ENCODE measurements at places on chromosomes 6 and 20.

GRCh38 chr6:29602564-29603361 is 17.8 kb downstream of the OR2H2 start:
- no peak for DNase-seq

GRCh38 chr20:17838921-17839320 is 129.7 kb downstream of the SNX5 start:
- no peak for DNase-seq

DNA sequence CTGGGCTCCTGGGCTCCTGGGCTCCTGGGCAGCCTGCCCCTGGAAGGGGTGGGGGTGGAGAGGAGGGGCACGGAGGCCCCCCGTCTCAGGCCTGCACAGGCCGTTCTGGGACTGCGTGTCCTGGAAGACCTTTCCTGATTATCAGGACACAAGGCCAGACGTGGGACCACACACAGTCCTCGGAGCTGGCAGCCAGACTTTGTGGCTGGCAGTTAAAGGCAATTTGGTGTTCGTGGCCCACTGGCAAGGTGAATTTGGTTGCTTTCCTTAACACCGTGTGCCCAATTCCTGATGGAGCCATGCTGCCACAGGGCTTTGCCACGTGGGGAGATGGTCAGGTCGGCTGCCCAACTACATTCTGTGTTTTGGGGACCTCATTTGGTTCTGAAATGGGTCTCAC is 113.5 kb downstream of the SMOC2 start:
- DNase-seq: no peak

GRCh38 chr6:39841291-39841690 is 49.1 kb downstream of the DAAM2 start:
- DNase-seq: no peak

GRCh38 chr20:53718142-53719021 is 124.7 kb upstream of the ZNF217 start:
- DNase-seq: no peak

DNA sequence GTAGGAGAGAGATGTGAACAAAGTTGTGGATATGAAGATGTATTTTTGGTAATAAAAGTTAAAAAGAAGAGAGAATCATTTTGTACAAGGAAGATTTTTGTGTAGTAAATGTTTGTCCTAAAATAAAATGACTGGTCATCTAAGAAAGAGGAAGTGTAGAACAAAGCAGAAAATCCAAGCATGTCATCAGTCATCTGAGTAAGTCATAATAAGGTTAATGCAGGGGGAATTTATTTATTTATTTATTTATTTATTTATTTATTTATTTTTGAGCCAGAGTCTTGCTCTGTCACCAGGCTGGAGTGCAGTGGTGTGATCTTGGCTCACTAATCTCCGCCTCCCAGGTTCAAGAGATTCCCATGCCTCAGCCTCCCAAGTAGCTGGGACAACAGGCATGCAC is 15.7 kb upstream of the CGA start:
- DNase-seq: no peak

DNA sequence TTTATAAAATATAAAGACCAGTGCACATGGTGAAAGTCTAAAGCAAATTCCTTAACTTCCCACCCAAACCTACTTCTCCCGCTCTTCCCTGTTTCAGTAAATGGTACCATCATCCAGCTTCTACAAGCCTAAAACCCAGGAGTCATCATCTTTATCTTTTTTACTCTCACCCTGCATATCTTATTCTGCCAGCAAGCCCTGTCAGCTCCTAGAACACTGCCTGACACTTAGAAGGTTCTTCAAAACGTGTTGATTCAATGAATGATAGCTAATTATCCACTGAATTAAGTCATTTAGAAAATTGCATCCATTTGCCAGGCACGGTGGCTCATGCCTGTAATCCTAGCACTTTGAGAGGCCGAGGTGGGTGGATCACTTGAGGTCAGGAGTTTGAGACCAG is 185.7 kb downstream of the TFAP2B start:
- DNase-seq: no peak

DNA sequence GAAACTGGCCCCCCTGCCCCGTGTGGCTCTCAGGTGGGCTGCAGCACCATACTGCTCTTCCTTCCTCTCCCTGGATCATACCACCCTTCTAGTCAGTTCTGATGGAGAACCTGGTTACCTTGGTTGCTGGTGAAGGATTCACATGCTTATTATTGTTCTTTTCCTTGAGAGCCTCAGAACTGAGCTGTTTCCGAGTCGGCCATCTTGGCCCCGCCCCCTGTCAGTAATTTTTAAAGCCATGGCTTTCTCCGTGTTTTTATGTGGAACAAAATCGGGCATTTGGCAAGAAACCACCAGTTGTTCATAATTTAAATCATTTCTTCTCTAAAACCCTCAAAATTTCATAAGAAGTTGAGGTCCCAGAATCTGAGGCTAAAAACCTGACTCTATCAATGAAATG is 493.8 kb downstream of the NKAIN2 start:
- DNase-seq: no peak

DNA sequence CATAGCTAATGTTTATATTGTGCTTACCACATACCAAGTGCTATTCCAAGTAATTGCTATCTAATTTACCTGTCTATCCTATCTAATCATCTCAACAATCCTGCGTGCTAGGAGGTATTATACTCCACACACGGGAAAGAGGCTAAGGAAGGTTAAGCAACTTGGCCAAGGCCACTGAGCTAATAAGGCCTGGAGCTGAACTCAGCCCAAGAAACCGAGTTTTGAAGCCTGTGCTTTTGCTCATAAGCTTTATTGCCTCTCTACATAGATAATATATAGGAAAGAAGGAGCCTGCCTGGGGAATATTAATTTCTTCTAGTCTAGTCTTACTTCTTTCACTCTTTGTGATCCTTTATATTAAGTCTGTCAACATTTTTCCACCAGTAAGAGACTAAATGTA is 67.8 kb upstream of the ADGRF4 start:
- DNase-seq: no peak

GRCh38 chr20:34401741-34402455 is 38.8 kb downstream of the ITCH start:
- DNase-seq: no peak

DNA sequence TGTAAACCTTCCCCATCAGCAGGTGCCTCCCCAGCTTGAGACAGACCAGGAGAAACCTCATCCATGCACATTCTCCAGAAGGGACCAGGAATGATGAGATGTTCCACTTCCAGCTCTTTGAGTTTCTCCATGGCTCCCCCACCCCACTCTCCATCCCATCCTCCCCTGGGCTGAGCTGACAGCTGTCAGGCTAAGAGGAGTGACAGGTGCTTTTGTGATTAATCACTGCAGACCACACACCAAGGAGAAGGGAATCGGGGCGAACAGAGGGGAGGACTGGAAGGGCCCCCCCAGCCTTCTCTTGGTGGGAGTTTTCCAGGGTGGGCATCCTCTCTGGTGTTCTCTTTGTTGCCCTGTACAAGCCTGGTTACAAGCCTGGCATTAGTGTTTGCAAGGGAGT is 56.1 kb upstream of the ZFAND3 start:
- DNase-seq: no peak

GRCh38 chr20:1123666-1124065 is 5.3 kb downstream of the PSMF1 start:
- no peak for DNase-seq

DNA sequence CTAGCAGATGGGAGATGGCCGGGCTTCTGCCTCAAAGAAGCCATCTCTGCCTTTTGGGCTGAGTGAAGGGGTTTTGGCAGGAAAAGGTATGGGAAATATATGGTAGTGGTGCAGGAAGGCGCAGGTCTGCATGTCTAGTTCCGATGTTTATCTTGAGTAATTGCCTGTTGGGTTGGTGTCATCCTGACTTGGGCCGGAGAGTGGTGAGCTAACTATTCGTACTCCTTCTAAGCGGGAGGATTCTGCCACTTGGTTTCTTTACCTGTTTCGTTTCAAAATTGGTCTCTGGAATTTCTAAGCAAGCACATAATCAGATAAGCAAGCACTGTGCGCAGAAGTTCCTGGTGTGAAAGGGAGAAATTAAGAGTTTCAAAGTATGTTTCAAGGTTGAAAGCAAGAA is 229.6 kb downstream of the SAMD5 start:
- no peak for DNase-seq

DNA sequence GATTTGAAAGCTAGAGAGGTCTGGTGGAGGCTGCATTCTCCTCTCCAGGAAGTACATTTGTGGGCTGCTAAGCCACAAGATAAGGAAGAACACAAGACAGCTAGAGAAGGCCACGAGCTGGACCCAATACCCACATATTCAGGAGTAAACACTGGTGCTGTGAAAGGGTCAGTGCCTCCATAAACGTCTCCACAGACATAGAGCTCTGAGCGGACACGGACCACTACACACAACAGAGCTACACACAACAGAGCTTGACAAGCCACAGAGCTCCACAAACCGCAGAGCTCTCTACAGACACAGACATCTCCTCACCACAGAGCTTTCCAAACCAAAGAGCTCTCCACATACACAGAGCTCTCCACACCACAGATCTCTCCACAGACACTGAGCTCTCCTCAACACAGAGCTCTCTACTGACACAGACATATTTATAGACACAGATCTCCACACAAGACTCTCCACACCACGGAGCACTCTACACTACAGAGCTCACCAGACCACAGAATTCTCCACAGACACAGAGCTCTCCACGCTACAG is 51.9 kb downstream of the ERMARD start:
- DNase-seq: no peak

- no peak for DNase-seq
Observed at GRCh38 chr6:36376742-36377141, 10.7 kb downstream of the ETV7 start.

DNA sequence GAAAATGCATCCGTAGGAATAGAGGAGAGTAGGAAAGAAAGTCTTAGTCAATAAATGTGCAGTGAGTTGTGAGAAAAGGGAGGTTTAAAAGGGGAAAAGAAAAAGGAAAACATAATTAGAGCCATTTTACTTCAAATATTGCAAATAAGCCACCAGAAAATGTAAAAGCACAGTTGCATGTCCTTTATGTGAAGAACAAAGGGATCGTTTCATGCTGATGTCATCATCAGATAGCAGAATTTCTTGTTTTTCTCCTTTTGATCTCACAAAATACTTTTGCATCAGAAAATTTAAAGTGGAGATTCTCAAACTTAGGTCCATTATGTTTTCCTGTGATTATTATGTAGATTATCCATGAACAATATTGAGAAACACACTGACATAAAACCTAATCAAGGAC is 166.7 kb downstream of the HAO1 start:
- no peak for DNase-seq
